ENCODE measurements at places on chromosomes 2 and 18.
A peak's percentile ranks its signal among the peaks of the same experiment; 100 is the strongest.

DNA sequence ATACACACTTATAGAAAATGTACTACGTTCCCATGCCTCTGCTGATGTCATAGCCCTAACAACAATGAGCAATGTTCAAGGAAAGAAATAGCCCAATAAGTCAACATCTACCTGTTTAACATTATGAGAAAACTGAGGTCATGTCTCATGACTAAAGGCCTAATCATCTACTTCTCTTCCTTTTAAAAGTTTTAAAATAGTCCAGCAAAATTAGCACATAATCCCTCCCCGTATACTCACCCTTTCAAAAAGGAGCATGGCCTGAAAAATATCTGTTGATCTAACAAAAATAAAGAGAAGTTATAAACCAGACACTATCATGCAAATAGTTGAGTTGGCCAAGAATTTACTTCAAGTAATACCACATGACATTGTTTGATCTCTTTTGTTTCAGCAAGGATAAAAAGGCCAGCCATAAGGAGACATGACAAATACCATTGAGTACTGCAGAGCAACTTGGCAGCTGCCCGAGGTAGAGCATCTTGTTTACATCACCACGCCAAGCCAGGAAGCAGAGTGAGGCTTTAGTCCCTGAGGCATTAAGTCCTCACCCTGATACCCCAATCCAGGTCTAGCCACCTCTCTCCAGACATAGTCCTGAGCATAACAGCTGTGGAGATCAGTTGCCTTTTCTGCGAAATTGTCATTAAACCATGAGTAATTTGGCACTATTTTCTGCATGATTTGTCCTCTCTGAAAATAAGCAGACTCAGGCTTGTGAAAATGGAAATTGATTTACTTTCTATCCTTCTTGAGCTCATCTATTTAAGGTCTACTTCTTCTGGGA is 137.4 kb upstream of the ETAA1 start:
- DNase-seq = peak; percentile 71

DNA sequence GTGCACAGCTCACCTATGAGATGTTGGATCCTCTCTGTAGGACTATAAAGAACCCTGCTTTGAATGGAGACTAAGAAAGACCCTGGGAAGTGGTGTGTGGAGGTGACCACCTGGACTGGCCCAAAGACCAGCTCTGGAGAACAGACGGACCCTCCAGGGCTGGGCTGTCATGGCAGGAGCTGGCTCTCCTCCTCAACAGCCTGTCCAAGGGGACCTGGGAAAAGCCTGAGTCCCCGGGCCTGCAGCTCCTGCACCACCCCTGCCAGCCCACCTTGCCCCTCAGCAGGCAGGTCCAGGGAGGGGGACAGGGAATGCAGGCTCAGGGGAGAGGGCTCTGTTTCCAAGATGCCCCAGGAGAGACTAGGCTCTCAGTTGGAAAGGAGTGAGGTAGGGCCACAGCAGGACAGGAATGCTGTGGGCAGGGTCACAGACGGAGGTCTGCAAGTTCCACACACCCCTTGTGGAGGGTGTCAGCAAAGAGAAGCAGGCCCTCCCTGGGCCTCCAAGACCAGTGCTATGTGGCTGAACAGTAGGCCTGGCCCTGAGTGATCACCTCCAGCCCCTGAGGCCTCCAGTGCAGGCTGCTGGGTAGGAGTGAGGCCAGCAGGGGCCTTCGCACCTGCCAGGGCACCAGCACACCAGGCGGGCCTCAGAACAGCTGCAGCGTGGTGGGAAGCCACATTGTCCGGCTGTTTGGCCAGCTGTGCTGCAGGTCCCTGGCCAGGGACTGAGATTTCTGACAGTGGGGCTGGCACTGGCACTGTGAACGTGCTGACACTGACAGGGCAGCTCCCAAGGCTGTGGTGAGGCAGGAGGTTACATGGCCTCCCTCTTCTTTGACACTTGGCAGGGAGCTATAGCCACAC is 86.4 kb upstream of the OTOS start:
- no peak for DNase-seq

GRCh38 chr2:77310416-77310815 is 211.8 kb downstream of the LRRTM4 start:
- no peak for DNase-seq

DNA sequence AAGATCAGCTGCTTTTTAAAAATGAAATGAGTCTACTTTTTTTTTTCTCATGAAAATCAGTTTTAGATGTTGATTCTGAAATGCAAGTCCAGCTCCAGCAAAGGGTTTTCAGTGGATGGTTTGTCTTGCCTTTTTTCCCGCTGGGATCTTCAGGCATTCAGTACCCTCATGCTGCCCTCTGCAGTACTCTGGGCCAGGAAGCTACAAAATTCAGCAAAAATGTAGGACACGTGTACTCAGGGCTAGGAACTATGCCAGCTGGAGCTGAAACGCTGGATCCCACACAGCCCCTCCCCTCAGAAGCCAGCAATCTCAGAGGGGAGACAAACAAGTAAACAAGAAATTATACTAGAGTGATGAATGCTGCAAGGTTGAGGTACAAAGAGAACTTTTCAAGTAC is 97.3 kb downstream of the MMADHC start:
- DNase-seq = peak; percentile 30

GRCh38 chr2:42706836-42707235 is 57.1 kb downstream of the OXER1 start:
- DNase-seq = no peak

DNA sequence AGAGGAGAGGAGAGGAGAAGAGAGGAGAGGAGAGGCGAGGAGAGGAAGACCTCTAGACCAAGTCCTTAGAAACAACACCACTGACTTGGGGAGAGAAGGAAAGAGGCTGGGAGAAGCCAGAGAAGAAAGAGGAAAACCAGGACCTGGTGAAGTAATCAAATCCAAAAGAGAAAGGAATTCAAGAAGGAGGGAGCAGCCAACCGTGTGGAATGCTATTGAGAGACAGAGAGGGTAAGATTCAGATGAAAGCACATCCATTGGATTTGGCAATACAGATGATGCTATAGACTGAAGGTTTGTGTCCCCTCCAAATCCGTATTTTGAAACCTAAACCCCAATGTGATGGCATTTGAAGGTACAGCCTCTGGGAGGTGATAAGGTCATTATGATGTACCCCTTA is 50.7 kb downstream of the GALNT14 start:
- DNase-seq = no peak

- no peak for DNase-seq
Observed at GRCh38 chr18:6835345-6835744, 105.8 kb downstream of the ARHGAP28 start.

GRCh38 chr2:165369131-165369897 is 100.2 kb upstream of the CSRNP3 start:
- DNase-seq = no peak

GRCh38 chr2:239876948-239877289 is 148.2 kb downstream of the NDUFA10 start:
- no peak for DNase-seq

DNA sequence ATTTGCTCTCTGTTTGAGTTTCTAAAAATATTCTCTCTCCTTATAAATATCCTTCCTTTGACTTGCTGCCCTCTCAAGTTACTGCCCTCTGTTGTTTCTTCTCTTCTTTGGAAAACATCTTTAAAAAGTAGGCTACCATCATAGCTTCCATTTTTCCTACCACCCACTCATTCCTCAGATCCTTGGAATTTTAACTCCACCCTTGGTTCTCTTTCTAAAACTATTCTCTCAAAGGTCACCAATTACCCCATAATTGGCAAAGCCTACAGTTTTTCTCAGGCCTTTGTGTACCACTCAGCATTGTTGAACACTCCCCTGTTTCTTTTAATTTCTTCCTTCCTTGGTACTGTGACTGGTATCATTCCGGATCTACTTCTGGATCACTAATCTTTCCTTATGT is 43.0 kb upstream of the ITGAV start:
- DNase-seq = peak; percentile 56

DNA sequence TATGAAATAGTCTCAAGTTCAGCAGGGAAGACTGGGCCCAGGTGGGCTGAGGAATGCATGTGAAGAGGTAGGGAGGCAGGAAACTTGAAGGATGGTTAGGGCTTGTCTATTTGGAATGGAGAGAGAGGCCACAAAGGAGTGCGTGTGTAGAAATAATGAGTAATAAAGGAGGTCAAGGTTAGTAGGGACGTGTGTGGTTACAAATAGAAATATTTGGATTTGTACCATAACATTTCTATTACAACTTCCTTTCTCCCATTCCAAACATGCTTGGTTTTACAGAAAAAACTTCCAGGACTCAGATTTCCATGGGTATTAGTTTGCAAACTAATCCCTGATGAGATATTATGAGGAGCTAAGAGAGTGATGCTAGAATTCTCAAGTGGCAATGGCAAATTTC is 280.6 kb downstream of the NCKAP5 start:
- DNase-seq = peak; percentile 61

DNA sequence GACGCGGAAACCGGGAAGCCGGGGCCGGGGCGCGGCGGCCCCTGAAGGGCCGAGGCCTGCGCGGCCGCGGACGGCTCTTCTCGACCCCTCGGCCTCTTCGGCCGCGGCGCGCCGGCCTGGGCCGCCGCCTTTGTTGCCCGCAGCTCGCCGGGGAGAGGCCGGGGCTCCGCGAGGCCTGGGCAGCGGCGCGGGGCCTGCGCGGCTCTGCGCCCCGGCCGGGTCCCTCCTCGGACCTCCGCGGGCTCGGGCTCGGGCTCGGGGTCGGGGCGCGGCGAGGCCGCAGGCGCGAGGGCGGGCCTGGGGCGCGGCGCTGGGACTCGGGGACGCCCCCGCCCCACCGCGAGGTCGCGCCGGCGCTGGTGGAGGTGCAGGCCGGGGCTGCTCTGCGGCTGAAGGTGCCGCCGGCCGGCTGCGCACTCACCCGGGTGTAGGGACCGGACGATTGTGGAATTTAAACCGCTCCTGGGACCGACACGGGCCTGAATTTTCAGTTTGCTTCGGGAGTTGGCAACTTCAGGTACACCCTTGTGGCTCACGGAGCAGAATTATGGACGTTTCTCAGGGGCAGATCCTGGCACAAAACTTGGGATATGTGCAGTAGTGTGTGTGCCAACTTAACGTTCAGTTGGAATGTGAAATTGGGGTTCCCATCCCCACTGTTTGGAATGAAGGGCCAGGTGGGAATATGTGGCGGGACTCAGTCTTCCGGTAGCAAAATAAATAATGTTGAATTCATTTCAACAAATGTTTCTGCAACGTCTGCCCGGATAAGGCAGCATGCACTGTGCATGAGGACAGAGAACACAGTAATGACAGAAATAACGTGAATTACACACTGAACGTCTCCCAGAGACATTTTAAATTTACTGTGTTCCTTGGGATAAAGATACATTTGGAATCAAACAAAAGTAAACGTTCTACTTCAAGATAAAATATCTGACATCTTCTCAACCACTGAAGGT is 787 bp downstream of the SOCS6 start:
- DNase-seq = no peak

- DNase-seq = no peak
Observed at GRCh38 chr2:51158251-51158650, 126.3 kb upstream of the NRXN1 start.

- DNase-seq = no peak
Observed at GRCh38 chr2:217928324-217929181, 74.2 kb downstream of the TNS1 start.

All from GM04503 (cell line).